ENCODE measurements at places on chromosomes 4 and X. TPM values are rescaled to one million over a fixed set of nuclear protein-coding genes. Genes with fewer than 3 reads are reported as not detected.

Gene MAGED2
- total RNA-seq = 175 TPM

Gene GAGE12E
- total RNA-seq = not detected

Gene MAMLD1
- 4.2 TPM for total RNA-seq

Gene GLRB
- 2.0 TPM for total RNA-seq

Gene VEGFD
- 2.1 TPM for total RNA-seq

Gene ADRA2C
- 10.3 TPM for total RNA-seq

Gene GABRB1
- not detected for total RNA-seq

Gene CXorf49B
- total RNA-seq = not detected

Gene ZNF732
- not detected for total RNA-seq

Gene SCML2
- total RNA-seq = 2.6 TPM

Gene CT45A5
- not detected for total RNA-seq

Gene PDGFRA
- 95.2 TPM for total RNA-seq

GRCh38 chrX:107552930-107553329, 75.4 kb upstream of the PRPS1 start:
- H3K27me3 ChIP-seq = no peaks in the 10 kb centered on the region
- H3K36me3 ChIP-seq = no peaks in the 10 kb centered on the region
- no peak overlapping the region for H3K4me3 ChIP-seq
- no peaks in the 10 kb centered on the region for H3K4me1 ChIP-seq
- no peak for DNase-seq
- H3K27ac ChIP-seq = no peak overlapping the region

DNA sequence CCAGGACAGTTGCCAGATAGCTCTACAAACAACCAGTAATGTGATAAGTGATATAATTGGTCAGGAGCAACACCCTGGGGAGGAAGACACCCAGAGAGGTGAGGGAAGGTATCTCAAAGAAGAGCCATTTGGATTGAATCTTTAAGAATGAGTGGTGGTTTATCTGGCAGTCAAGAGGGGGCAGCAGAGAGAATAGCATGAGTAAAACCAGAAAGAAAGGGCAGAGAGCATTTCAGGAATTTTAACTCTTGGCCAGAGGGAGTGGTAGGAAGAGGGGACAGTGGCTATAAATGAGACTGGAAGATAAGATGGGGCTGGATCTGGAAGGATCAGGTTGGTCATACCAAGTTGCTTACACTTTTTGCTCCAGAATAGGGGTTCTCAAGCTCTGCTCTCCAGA, 5.9 kb upstream of the SEPTIN6 start:
- no peaks in the 10 kb centered on the region for H3K27me3 ChIP-seq
- no peak for DNase-seq
- no peaks in the 10 kb centered on the region for H3K36me3 ChIP-seq
- H3K4me3 ChIP-seq = no peak overlapping the region
- peaks cover 6% of the 10 kb centered on the region for H3K4me1 ChIP-seq
- H3K27ac ChIP-seq = no peak overlapping the region

DNA sequence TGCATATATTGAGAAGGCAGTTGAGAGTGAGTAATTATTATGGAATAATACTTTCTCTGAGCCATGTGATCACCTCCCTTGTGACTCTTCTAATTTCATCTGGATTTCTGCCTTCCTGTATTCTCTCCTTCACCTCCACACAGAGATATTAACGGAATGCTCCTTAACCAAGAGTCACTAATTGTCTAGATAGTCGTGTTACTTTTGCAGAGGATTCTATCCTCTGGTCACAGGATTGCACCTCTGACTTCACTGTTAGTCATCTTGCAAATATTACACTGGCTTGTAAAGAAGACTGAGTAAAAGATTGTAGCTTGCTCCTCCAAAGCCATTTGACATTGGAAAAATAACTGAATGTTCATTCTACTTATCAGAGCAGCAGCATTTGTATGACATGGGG, 160.9 kb downstream of the SH2D1A start:
- no peak overlapping the region for H3K27ac ChIP-seq
- H3K27me3 ChIP-seq = no peaks in the 10 kb centered on the region
- no peaks in the 10 kb centered on the region for H3K36me3 ChIP-seq
- H3K4me3 ChIP-seq = no peak overlapping the region
- no peaks in the 10 kb centered on the region for H3K4me1 ChIP-seq
- no peak for DNase-seq

GRCh38 chrX:18946611-18947010, 37.3 kb downstream of the PHKA2 start:
- no peaks in the 10 kb centered on the region for H3K27me3 ChIP-seq
- no peaks in the 10 kb centered on the region for H3K36me3 ChIP-seq

GRCh38 chrX:145881175-145881995, 63.8 kb downstream of the SLITRK2 start:
- no peak for DNase-seq
- no peak overlapping the region for H3K27ac ChIP-seq
- H3K27me3 ChIP-seq = no peaks in the 10 kb centered on the region
- H3K36me3 ChIP-seq = no peaks in the 10 kb centered on the region
- H3K4me3 ChIP-seq = no peak overlapping the region

DNA sequence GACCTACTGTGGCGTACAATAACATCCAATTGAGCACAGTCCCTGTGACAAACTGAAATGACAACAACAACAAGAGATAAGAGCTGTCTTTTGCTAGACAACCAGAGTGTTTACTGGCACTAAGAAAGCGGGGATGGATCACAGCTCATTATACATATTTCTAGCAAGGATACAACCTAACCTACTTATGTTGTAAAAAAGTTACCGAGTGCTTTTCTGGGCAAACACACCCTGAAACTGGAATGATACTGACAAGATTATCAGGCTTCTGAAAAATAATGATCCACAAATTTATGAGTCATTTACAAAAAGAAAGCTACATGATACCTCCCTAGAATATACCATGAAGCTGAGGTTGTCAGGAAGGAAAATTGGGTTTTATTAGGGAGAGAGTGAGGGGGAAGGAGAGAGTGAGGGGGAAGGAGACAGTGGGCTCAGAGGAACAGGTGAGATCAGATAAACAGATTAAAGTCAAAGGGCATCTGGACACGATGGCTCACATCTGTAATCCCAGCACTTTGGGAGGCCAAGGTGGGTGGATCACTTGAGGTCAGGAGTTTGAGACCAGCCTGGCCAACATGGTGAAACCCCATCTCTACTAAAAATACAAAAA, 20.3 kb downstream of the TBC1D9 start:
- DNase-seq = no peak
- H3K4me1 ChIP-seq = peaks cover 4% of the 10 kb centered on the region
- H3K4me3 ChIP-seq = no peak overlapping the region
- no peak overlapping the region for H3K27ac ChIP-seq
- no peaks in the 10 kb centered on the region for H3K36me3 ChIP-seq

- peaks cover 11% of the 10 kb centered on the region for H3K4me1 ChIP-seq
- H3K4me3 ChIP-seq = no peak overlapping the region
- DNase-seq = no peak
- H3K36me3 ChIP-seq = no peaks in the 10 kb centered on the region
- no peak overlapping the region for H3K27ac ChIP-seq
Observed at GRCh38 chr4:48634688-48635308, 144.7 kb downstream of the ZAR1 start.

GRCh38 chrX:6002056-6002455, 226.6 kb downstream of the NLGN4X start:
- H3K4me1 ChIP-seq = no peaks in the 10 kb centered on the region
- no peak overlapping the region for H3K4me3 ChIP-seq
- H3K27me3 ChIP-seq = no peaks in the 10 kb centered on the region
- DNase-seq = no peak
- H3K36me3 ChIP-seq = no peaks in the 10 kb centered on the region
- no peak overlapping the region for H3K27ac ChIP-seq

DNA sequence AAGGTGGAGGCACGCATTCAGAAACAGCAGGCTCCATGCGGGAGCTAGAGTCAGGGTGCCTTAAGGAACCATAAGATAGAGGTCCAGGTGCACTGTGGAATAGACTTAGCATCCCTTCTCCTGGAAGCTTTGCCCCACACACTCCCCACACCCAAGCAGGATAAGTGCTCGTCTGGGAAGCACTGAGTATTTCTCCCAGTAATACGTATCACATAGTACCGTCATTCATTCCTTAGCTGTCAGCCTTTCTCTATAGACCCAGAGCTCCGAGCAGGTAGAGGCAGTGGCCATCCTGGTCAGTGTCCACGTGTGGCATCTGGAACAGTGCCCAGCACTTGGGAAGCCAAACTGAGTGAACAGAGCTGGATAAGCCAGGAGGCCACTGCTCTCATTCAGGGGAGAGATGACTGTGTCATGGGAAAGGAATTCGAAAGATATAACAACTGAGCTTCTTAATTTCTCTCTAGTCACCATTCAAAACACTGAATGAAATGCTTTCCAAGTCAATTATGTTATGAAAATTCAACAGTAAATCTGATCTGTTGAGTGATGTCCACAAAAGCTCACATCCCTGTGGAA, 9.9 kb downstream of the APBB2 start:
- H3K4me1 ChIP-seq = peaks cover 63% of the 10 kb centered on the region
- no peak overlapping the region for H3K4me3 ChIP-seq
- H3K27ac ChIP-seq = peak overlapping the region; percentile 18
- no peaks in the 10 kb centered on the region for H3K36me3 ChIP-seq

- no peaks in the 10 kb centered on the region for H3K4me1 ChIP-seq
- no peaks in the 10 kb centered on the region for H3K27me3 ChIP-seq
- no peak for DNase-seq
- no peaks in the 10 kb centered on the region for H3K36me3 ChIP-seq
- no peak overlapping the region for H3K4me3 ChIP-seq
Observed at GRCh38 chrX:112696481-112696880, 16.7 kb upstream of the LHFPL1 start.

DNA sequence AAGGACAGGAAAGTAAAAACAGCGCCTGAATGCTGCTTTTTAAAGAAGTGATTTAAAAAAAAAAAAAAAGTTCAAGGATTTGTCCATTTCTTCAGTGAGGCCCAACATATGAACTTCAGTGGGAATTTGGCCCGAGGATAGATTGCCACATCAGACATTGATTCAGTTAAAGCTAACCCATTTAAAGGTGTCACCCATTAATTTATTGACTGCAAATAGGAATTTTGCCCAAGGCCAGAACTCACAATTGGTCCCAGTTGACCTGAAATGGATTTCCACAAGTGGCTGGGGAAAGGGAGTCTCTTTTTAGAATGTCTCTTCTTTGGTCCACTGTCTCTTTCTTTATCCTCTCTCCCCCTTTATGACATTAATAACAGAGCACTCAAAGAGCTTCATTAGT, 86.5 kb upstream of the RPL34 start:
- H3K27ac ChIP-seq = no peak overlapping the region
- DNase-seq = no peak
- no peaks in the 10 kb centered on the region for H3K36me3 ChIP-seq
- H3K4me3 ChIP-seq = no peak overlapping the region
- no peaks in the 10 kb centered on the region for H3K27me3 ChIP-seq
- no peaks in the 10 kb centered on the region for H3K4me1 ChIP-seq

GRCh38 chrX:68498044-68498507, 775 bp upstream of the YIPF6 start:
- peak overlapping the region; percentile 93 for H3K27ac ChIP-seq
- DNase-seq = no peak
- peaks cover 27% of the 10 kb centered on the region for H3K4me1 ChIP-seq
- H3K4me3 ChIP-seq = peak overlapping the region; percentile 74
- H3K27me3 ChIP-seq = no peaks in the 10 kb centered on the region

DNA sequence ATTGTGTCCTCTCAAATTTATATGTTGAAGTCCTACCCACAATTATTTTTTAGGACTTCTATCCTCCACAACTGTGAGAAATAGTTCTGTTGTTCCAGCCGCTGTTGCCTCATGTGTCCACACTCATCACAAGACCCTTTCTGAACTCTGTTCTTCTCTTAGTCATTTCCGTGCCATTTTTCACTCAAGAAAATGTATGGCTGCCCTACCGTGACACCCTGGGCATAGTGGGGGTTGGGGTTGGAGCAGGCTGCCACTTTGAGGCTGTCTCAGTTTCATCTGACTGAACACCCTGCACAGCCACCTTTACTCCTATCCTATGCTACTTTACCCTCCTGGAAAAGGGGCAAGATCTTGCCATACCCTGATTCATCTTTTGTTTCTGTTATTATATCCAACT, 319.1 kb downstream of the TENM3 start:
- no peak for DNase-seq
- H3K27ac ChIP-seq = no peak overlapping the region
- H3K36me3 ChIP-seq = no peaks in the 10 kb centered on the region
- H3K27me3 ChIP-seq = no peaks in the 10 kb centered on the region
- no peak overlapping the region for H3K4me3 ChIP-seq

GRCh38 chr4:153426207-153426885, 39.8 kb upstream of the TMEM131L start:
- no peak overlapping the region for H3K27ac ChIP-seq
- H3K4me1 ChIP-seq = peaks cover 25% of the 10 kb centered on the region
- DNase-seq = no peak
- no peaks in the 10 kb centered on the region for H3K27me3 ChIP-seq
- no peak overlapping the region for H3K4me3 ChIP-seq

- no peak overlapping the region for H3K4me3 ChIP-seq
- H3K27me3 ChIP-seq = no peaks in the 10 kb centered on the region
- peak; percentile 92 for DNase-seq
- H3K36me3 ChIP-seq = peaks cover 5% of the 10 kb centered on the region
- no peaks in the 10 kb centered on the region for H3K4me1 ChIP-seq
- no peak overlapping the region for H3K27ac ChIP-seq
Observed at GRCh38 chr4:1899149-1900086, 28.2 kb downstream of the NSD2 start.

DNA sequence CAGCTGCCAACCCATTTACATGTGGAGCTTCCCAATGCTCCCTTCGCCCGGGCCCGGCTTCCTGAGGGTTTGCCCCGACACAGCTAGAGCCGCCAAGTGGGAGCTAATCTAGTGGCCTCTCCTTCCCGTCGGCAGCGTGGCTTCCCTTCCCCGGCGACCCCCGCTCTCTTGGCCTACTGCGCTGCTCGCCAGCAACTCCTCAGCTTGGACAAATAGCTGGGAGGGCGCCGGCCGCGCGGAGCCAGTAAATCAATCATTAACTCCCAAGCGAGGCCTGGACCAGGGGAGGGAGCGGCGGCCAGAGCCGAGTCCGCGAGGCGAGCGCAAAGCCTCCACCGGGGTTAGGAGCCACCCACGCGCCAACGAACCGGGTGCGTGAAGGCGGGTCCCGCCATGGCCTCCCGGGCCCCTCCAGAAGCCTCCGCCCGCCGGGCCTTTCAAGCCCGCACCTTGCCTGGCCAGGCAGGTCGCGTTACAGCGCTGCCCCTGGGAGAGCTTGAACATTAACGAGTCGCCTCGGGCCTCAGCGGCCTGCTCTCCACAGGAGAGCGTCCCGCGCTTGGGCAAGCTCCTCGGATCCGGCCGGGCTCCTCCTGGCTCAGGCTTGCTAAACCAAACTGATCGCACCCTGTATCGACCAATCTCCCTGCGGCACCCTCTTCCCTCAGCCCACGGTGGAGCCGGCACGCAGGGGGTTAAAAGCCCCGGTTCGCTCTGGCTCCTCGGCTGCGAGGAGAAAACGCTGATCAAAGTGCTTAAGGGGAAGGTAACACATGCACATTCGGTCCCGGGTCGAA, 10.6 kb upstream of the BCOR start:
- peaks cover 31% of the 10 kb centered on the region for H3K4me1 ChIP-seq
- peak overlapping the region; percentile 95 for H3K27ac ChIP-seq
- no peak for DNase-seq
- H3K4me3 ChIP-seq = peak overlapping the region; percentile 81
- H3K27me3 ChIP-seq = peaks cover 14% of the 10 kb centered on the region
- no peaks in the 10 kb centered on the region for H3K36me3 ChIP-seq

Data from esophagus muscularis mucosa (tissue), 4 donors.